Esophagus muscularis mucosa (tissue), 4 donors: ENCODE measurements at places on chromosomes 11 and 22.

DNA sequence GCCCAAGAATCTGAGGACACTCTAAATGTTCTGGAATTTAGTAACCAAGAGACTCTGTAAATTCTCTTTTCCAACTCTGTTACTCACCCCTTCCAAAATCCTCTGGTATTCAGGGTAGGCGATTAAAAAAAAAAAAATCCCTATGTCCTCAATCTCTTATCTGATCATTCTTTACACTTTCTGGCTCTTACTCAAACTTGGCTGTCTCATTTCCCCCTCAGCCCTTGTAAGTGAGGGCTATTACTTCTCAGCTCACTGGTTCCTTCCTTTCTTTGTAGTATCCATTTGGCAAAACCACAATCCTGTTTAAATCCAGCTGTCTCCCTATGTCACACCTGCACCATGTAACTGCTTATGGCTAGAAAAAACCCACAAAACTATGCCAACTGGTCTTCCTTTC is 12.7 kb upstream of the MSANTD2 start:
- no peak for DNase-seq

- DNase-seq = no peak
These were observed at the start of gene WNT7B for GRCh38 chr22:45977003-45977411. TSS of gene WNT7B (minus strand) at chr22:45977162. CDS start at chr22:45976754, 408 bp downstream.

- no peak for DNase-seq
These were observed 1.2 kb upstream of the IL18 start for GRCh38 chr11:112165049-112165448.

DNA sequence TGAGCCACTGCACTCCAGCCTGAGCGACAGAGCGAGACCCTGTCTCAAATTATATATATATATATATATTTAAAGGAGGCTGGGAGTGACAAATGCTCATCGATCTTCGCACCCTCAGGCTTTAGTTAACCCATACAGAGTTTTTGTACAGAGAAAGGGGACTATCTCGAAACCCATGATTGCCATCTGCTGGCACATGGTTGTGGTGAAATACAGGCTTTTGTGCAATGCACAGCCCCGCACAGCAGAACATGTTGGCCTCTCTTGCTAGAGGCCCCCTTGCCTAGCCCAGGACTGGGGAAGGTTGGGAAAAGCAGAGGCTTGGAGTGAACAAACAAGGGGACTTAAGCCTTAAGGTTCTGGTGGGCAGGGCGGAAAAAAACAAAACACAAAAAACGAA is 3.6 kb downstream of the MYBPC3 start:
- DNase-seq = no peak

GRCh38 chr11:91248199-91248807 is 976.3 kb upstream of the FAT3 start:
- no peak for DNase-seq

GRCh38 chr22:22702237-22703202 is 58.1 kb downstream of the GGTLC2 start:
- no peak for DNase-seq

DNA sequence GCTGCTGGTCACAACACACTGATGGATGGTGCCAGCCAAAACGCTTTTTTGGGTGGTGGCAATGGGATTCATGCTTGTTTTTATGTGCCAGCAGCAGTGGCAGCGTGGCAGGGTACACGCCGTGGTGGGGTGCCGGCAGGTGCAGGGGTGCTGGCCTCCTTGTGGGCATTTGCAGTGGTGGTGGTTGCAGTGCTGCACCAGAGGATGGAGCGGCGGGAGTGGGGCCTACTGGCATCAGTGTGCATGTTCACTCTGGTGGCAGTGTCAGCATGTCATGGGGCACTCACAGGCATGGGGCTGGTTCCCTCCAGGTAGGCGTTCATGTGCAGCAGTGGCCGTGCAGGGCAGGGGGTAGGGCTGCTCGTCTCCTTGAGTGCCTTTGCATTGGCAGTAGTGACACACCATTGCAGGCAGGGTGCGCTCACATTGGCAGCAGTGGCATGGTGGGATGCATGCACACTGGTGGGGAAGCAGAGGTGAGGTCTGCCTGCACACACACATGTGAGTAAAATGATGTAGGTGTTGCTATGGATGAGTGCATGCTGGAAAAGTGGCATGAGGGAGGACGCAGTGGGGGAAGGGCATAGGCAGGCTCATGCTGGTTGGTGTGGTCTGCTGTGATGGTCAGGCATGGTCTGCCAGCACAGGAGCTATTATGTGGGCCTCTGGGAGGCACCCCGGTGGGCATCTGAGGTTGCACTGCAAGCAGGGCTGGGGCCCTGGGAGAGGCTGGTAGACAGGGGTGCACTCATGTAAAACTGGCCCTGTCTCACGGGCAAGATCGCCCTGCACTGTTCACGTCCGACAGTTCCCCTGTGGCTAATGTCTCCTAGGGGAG is 29.9 kb downstream of the CCDC15 start:
- DNase-seq = no peak

DNA sequence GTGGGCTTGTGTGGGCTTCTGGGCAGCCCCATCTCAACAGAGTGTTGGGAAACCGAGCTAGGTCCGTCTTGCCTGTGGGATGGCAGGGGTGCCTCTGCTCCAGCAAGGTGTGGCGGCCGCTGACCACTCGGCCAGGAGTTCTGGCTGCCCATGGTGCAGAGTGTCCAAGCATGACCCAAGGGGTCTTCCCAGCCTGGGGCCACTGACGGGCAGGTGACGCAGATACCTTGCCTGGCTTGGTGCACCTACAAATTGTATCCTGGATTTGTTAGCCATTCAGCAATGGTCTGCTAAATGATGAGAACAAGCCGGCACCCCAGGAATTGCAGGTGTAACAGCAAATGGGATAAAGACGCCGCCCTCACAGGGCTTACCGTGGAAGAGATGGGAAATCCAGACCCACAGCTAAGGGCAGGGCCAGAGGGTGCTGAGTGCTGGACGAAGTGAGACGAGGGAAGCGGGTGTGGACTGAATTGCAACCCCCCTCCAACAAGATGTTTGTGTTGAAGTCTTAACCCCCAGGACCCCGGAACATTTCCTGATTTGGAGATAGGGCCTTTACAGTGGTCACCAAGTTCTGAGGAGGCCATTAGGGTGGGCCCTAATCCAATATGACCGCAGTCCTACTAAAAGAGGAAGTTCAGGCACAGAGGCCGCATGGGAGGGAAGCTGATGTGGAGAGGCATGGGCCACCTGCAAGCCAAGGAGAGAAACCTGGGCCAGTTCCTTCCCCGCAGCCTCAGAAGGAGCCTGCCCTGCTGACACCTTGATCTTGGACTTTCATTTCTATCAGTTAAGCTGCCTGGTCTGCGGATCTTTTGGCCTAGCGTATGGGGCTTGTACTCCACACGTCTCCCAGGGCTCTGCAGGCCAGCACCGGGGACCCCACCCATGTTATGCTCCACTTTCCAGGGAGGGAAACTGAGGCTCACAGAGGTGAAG is 45.2 kb upstream of the LINC01488 start:
- DNase-seq = no peak

- DNase-seq = no peak
These were observed 82.0 kb downstream of the SLC1A2 start for GRCh38 chr11:35337136-35337913.

DNA sequence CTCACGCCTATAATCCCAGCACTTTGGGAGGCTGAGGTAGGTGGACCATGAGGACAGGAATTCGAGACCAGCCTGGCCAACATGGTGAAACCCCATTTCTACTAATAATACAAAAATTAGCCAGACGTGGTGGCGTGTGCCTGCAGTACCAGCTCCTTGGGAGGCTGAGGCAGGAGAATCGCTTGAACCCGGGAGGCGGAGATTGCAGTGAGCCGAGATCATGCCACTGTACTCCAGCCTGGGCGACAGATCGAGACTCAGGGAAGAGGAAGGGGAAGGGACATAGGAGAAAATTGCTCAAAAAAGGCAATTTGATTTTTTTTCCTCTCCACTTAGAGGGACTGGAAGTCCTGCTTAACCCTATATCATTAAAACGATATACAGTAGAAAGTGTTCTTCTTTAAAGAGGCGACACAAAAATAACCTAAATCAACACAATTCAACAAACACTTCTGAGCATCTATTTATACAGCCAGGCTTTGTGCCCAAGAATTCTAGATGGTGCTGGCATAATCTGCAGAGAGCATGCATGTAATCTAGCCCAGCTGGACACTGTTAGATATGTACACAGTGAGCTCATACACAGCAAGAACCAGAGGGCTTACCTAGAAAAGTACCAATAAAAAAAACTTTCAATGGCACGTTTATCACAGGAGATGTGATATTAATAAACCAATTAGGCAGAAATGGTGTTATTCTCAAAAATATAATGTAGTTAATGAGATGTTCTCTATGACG is 20.9 kb upstream of the DENND5A start:
- DNase-seq = no peak

DNA sequence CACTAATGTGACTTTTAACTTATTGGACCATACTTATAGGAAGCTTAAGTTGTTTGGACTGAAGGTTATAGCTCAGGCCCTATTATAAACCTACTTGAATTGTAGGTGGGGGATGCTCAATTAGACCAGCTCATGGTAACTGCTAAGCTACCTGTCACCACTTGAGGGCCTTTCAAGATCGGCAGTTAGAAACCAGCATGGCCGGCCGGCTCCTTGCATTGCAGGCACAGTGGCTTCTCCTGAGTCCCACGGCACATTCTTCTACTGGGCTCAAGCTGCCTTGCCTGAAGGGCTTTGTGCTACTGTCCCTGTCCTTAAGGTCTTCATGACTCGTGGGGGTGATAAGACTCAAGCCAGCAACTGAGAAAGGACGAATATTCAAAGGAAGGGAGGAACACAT is 70.8 kb downstream of the TBC1D22A start:
- DNase-seq = no peak

GRCh38 chr11:86978756-86979608 is 23.8 kb upstream of the FZD4 start:
- DNase-seq = no peak
